ENCODE measurements at places on chromosomes 5 and 9. TPM values are rescaled to one million over a fixed set of nuclear protein-coding genes. Genes with fewer than 3 reads are reported as not detected.

DNA sequence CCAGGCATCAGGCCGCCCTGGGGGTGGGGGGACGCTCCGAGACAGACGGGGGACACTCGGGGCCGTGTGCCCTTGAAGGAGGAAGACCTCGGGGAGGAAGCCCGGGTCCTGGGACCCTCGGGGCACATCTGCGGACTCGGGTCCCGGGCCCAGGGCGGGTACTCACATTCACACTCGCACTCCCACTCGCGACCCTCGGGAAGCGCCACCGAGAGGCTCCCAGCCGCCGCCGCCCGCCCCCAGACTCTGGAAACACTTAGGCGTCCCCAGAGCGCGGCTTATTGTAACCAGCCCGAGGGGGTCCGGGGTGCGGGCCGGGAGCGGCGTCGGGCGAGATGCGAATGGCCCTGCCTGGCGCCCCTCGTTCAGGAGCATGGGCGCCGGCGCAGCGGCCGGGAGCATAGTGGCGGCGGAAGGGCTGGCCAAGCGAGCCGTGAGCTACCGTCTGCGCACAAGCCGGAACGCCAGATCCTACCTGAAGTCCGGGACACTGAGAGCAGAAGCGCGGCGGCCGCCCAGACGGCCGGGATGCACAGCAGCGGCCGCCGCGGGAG, 559 bp downstream of the ROR2 start:
- DNase-seq = no peak

DNA sequence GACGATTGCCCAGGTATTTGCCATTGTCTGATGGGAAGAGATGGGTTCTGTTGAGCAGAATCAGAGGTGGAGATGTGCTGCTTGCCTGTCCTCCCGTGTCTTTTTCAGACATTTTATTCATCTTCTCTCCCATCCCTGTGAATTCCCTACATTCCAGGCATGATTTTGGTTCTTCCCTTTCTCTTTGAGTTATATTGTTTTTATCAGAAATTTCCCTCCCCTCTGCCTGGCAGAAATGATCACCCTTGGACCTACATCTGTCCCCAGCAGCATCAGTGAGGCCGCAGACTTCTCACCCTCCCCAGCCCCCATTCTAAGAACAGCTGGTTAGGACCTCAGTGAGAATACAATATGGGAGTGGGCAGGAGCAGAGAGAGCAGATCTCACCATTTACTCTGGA, 640.2 kb downstream of the CCDC171 start:
- no peak for DNase-seq

SH3RF2 gene
- total RNA-seq = 18.9 TPM

GRCh38 chr5:145982572-145983318, 46.4 kb downstream of the SH3RF2 start:
- DNase-seq = no peak

DNA sequence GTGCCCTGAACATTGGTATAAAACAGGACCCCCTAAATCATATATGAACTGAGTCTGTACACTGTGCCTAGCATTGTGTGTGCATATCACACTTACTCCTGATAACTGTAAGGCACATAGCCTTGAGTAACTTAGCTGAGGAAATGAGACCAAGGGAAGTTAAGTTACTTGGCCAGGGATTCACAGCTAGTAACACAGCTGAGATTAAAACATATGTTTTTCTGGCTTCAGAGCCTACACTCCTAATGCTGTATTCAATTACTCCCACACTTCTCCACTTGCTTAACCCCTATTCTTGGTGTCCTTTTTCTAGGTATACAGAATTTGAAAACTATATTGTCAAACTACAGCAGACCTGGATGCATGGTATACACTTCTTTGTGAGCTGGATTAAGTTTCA, 12.8 kb downstream of the GHR start:
- DNase-seq = no peak

PRRX2 gene
- not detected for total RNA-seq

DNA sequence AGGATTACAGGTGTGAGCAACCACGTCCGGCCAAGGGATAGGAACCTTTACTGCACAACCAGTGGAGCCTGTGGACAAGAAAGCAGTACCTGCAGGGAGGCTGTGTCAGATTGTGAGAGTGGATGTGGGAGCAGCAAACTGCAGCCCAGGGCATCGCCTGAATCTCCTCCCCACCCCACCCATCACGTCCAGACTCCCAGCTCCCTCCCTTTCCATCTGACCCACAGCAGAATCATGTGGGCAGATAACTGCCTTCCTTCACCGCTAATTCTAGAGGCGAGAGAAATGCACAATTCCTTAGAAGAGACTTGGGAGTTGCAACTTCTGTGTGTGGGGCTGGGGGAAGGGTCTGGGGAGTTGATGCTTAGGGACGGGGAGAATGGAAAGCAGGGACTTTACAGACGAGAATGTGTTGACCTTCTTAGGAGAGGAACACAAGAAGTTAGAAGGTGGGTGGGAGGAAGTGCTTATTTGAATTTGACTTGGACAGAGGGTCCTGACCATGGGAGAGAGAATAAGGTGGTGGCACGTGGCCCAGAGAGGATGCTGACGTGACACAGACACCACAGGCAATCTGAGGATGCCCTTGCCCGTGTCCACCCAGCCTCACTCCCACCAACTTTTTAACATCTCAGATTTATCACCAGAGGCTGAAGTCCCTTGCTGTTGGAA, 4.5 kb upstream of the LCP2 start:
- no peak for DNase-seq

DNA sequence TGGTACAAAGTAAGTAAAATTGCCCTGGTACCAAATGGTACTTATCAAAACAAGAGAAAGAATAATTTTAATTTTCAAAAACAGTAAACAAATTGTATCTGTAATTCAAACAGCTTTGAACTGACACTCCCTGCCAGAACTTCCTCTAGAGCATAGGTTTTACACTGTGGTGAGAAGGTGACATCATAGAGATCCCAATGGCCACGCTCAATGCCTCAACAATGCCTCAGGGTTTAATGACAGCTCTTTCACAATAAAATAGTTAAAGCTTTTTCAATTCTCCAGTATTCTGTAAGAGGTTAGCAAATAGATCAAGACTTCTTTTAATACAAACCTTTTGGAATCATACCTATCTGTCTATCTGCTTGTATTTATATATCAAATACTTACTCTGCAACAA, 437.1 kb downstream of the PRR16 start:
- peak; percentile 10 for DNase-seq

MOCS2 gene
- 62.7 TPM for total RNA-seq

SCAI gene
- total RNA-seq = 3.5 TPM

DNA sequence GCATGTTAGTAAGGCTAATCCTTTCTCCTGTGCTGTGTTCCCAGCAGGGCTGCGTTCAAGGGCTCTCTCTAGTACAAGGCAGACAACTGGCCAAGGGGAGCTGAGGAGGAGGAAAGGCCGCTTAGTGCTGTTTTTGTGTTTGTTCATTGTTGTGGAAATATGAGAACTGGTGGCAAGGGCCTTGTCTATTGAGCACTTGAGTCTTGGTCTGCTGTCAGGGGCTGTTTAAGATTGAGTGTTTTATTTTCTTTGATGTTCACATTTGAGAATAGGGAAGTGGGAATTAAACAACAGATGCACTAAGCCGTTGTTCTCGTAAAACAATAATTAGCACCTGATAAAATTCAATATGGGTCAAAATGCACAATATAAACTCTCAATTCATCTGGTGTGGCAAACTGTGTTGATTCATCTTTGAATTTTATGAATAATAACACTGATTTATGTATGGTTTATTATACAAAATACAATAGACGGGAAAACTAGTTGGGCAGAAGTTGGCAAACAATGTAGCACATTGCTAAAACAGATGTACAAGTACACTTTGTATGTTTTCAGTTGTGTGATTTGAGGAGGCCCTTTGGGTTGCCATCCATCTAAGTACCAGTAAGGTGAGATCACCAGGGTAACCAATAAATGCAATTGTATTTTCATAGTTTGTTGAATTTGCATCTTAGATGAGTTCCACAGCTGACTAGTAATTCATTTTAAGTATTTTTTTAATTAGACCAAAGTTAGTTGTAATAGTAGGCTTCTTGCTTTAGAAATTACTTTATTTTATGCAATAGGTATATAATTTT, 97.6 kb upstream of the GRHPR start:
- DNase-seq = no peak

DNA sequence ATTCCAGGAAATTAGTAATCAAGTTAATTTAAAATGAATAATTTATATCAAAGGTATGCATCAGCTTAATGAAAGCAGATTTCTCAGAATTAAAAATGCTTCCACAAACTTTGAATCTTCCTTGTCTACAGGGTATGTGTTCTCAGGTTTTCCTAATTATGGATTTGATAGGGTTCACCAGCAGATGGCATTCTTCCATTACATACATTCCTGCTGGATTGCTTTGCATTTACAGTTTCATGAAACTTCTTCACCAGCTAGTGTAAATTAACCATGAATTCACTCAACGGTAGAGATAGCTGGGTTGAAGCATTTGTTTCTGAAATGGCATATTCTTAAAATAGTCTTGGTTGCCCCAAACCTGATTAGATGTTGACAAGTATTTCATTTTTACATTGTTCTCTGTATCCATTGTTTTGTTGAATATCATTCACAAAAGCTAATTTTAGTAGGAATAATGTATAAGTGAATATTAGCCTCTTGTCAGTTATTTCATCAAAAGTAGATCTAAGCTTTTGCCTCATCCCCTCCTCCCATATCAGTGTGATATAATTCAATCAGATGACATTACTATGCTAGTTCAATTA, 68.7 kb upstream of the WDR41 start:
- DNase-seq = peak; percentile 25

RNF145 gene
- total RNA-seq = 95.6 TPM

ARL14EPL gene
- 0.17 TPM for total RNA-seq

GRCh38 chr9:8261737-8262136, 462.2 kb upstream of the DMAC1 start:
- no peak for DNase-seq

DNA sequence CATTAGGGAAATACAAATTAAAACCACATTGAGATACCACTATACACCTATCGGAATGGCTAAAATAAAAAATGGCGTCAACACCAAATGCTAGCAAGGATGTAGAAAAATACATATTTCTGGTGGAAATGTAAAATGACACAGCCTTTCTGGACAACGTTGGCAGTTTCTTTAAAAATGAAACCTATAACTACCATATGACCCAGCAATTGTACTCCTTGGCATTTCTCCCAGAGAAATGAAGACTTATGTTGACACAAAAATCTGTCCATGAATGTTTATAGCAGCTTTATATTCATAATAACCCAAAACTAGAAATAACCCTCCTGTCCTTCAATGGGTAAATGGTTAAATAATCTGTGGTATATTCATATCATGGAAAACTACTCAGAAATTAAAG, 188.7 kb upstream of the RAD23B start:
- no peak for DNase-seq

DNA sequence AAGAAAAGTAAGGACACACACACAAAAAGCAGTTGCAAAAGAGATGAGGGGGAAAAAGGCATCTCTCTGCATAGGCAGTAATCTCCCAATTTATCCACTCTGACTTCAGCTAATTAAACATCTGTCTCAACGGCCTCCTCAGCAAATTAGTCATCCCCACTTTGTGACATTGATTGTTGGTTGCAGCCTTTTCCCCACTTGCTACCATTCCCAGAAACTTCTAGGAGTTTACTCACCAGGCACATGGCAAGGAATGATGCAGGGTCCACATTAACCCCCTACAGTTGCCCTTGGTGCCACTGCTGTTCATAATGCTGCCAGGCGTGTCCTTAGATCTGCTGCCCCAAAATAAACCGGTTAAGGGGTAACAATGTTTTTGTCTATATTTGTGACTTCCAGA, 174.6 kb downstream of the MAPKAP1 start:
- DNase-seq = no peak

- no peak for DNase-seq
Observed at GRCh38 chr5:74079971-74080556, 454.1 kb downstream of the ARHGEF28 start.

DNA sequence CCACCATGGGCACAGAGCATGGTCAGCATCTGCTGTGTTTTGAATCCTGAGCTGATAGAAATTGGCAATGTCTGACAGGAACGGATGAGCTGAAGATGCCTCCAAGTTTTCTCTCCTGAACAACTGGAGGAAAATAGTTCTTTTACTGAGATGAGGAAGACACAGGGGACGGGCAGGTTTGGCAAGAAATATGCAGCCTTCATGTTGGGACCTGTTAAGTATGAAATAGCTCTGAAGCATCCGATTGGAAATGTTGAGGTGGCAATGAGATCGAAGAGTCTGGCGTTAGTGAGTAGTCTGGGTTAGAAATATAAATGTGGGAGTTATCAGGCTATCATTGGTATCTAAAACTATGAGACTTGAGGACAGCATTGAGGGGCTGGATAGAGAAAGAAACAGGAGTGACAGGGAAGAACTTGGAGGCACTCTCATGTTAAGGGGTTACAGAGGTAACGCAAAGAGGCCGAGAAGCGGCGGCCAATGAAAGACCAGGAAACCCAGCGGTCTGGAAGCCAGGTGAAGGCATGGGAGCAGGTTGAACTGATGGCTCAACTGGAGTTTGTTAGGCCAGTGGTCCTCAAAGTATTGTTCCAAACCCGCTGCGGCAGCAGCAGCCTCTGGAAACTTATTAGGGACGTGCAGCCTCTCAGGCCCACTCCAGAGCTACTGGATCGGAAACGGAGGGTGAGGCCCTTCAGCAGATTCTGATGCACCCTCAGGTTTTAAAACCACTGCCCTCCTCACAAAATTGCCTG, 1.0 kb upstream of the MAMDC2 start:
- no peak for DNase-seq

DNA sequence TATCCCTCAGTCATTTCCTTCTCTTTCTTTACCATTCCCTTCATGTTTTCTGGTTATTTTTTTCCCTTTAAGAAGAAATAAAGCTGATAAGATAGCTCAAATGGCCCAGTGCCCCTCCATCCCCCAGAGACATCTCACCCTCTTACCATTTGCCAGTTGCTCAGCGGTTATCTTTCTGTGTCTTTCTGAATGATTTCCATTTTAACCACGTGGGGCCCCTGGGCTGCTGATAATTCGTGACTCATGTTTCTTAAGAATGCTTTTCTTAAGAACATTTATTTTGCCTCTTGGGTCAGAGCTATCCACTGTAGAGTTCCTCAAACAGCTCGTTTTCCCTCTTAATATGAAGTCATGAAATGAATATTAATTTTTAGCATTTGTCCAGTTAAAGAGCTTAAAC, 147.8 kb downstream of the MAST4 start:
- DNase-seq = no peak

DNA sequence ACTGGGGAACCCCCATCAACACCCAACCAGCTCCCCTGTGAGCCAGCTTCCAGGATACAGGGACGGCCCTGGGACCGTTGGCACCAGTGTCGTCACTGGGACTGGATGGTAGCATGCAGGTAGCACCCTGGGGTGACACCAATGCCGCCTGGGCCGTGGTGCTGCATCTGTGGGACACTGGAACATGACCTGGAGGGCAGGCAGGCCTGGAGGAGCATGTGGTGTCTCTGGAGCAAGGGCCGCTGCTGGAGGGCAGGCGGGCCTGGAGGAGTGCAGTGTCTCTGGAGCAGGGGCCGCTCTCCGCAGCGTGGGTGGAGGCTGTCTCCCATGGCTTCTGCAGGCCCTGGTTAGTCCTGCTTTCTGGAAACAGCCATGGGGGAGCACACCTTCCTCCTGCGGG, 13.1 kb downstream of the LPCAT1 start:
- no peak for DNase-seq

GGTA1 gene
- not detected for total RNA-seq

- peak; percentile 57 for DNase-seq
Observed at GRCh38 chr5:146388386-146388785, 49.7 kb downstream of the POU4F3 start.
